Daoy (cell line): ENCODE measurements at places on chromosomes 7 and 10. TPM values are rescaled to one million over a fixed set of nuclear protein-coding genes. Genes with fewer than 3 reads are reported as not detected.

DNA sequence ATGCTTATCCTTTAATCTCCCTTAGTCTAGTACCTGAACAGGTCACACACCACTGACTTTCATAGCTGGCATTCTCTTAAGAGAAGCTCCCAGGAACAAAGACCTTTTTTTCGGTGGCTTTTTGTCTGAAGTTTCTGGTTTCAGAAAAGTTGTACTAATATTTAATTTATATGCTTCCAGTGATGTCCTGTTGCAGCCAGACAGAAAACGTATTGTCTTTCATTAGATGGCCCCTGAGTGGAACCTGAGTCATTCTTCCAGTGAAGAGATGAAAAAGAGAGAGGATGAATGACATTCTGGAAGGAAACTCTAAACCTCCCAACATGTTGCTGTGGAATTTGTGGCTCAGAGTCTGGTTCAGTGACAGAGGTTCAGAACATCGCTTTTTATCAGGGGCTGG is 274.8 kb upstream of the TAC1 start:
- DNase-seq: no peak

GRCh38 chr10:110413049-110413783 is 84.5 kb upstream of the DUSP5 start:
- DNase-seq: peak; percentile 36

DNA sequence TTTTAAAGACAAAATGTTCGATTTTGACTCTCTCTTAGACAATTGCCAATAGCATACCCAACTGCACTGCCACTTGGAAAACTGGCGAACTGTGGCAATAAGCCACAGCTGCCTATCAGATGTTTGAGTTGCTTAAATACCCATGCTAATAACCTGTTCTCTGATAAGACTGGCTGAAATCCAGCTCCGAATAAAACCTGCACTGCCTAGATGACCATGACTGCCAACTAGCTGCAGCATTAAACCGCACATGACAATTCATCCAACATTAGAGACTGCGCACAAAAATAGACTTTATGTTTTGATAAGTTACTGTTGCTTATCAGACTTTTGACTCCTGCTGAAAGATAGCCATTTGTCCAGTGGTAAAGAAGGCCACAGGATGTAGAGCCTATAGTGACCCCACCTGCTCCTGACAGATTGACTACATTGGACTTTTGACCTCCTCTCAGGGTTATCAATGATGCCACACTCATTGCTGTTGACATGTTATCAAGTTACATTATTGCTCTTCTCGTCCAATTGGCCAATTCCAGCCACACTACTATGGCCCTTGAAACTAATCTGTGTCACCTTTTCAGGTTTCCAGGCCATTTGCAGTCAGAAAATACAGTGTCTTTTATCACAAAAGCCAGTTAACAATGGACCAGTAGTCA is 299.0 kb downstream of the HGF start:
- DNase-seq: no peak

- no peak for DNase-seq
These were observed 136.0 kb downstream of the CUL2 start for GRCh38 chr10:34954142-34954541.

GRCh38 chr7:68739306-68739705 is 859.0 kb upstream of the AUTS2 start:
- no peak for DNase-seq

- no peak for DNase-seq
These were observed 434.1 kb downstream of the DNAJB9 start for GRCh38 chr7:109003742-109004141.

- DNase-seq: no peak
These were observed 8.3 kb downstream of the ATG9B start for GRCh38 chr7:151015967-151016366.

- DNase-seq: no peak
These were observed 178.4 kb downstream of the SH3PXD2A start for GRCh38 chr10:103676851-103677417.

DNA sequence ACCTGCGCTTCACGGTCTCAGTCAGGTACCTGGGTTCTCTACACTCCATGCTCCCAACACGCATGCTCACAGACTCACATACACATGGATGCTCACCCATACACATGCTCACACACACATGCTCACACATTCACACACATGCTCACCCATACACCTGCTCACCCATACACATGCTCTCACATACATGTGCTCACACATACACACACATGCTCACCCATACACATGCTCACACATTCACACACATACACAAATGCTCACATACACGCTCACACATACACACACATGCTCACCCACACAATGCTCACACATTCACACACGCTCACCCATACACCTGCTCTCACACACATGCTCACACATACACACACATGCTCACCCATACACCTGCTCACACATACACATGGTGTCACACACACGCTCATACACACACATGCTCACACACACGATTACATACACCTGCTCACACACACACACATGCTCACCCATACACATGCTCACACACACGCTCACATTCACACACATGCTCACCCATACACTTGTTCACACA is 119.9 kb downstream of the PAXIP1 start:
- no peak for DNase-seq

- no peak for DNase-seq
These were observed 446.5 kb upstream of the FOXK1 start for GRCh38 chr7:4235596-4235995.

DNA sequence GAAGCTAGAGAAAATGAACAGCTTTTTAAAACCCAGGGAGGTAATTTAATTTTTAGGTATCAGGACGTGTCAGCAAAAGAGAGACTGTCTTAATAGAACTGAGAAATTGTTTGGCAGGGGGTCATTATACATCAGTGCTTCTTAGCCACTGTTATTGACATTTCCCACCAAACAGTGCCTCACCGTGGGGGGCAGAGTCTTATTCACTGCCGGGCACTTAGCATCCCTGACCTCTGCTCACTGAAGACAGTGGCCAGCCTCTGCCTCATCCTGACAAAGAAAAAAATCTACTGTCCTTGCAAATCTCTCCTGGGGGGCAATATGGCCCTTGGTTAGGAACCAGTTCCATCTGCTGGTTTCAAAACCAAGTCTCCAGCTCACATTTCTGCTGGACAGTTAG is 14.2 kb upstream of the MKI67 start:
- no peak for DNase-seq

- peak; percentile 29 for DNase-seq
These were observed 69.1 kb downstream of the MEST start for GRCh38 chr7:130560972-130561371.

GRCh38 chr10:67612577-67613537 is 83.1 kb downstream of the CTNNA3 start:
- peak; percentile 44 for DNase-seq

GRCh38 chr7:132610995-132611394 is 34.7 kb upstream of the PLXNA4 start:
- DNase-seq: no peak

DNA sequence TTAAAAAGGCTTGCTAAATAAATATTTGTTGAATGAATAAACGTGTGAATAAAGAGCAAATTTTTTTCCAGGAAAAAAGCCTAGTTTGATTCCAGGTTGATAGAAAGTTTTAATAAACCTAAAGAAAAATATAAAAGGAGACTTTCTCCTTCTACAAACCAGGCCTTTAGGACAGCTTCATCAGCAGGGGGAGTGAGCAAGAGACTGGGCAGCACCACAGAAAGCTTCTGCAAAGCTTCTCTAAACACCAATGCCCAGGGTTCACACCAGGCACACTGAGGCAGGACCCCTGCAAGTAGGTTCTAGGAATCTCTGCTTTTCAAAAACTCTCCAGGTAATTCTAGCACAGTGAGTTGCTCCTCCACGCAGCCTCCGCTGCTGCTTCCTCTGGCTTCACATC is 66.4 kb upstream of the SEC61G start:
- DNase-seq: no peak

DNA sequence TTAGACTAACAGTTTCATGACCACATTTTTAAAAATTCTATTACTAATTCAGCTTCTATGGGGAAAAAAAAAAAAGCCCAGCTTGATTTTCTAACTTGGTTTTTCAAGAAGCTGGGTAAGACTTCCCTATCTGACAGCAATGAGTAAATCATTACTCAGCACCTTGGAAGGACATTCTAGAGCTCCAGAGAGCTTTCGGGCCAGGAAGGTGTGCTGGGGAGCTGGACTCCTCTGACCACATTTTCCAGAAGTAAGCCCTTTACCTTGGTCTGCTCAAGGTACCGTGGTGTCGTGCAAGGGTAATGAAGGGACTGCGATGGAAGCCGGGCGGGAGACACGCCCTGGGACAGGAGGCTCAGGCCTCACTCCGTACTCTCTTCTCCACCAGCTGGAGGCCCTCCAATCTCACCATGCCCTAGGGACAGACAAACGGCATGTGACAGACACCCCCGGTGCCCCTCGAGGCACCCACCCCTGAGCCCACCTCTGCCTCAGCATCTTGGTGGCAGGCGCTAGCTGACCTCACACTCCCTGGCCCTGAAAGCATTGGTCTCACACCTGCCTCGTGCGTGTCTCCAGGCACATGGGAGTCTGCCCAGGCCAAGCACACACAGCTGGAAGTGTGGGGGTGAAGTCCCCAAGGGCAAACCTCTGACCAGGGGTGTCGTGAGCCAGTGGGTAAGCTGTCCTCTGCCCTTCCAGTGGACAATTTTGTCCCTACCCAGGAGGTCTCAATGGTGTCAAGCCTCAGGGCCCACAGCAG is 152.1 kb downstream of the OAT start:
- no peak for DNase-seq

DNA sequence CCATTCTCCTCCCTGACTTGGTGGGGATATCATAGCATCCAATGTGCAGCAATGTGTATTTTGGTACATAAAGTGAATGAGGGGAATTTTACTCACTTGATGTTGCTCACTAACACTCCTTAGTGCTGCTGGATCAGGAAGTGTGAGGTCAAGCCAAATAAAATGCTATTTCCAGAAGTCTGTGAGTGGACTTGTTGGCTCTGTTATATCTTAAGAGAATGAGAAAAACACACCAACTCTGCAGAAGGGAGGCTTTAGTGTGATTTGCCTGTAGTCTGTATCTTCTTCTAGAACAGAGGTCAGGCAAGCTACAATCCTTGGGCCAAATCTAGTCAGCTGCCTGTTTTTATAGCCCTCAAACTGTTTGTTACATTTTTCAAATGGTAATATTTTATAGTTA is 154.3 kb downstream of the POLR1F start:
- no peak for DNase-seq

DNA sequence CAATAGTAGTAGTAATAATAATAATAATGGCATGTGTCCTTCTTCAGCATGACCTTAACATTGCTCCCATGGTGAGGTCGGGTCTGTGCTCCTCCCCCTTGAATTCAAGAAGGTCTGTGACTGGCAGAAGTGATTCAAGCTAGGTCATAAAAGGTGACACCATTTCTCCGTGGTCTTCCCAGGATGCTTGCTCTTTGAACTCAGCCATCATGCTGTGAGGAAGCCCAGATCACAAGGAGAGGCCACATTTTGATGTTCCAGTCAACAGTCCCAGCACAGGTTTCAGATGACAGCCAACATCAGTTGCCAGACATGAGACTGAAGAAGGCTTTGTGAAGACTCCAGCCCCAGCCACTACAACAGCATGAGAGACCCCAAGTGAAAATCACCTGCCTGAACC is 83.9 kb downstream of the SEPTIN14 start:
- DNase-seq: no peak

DNA sequence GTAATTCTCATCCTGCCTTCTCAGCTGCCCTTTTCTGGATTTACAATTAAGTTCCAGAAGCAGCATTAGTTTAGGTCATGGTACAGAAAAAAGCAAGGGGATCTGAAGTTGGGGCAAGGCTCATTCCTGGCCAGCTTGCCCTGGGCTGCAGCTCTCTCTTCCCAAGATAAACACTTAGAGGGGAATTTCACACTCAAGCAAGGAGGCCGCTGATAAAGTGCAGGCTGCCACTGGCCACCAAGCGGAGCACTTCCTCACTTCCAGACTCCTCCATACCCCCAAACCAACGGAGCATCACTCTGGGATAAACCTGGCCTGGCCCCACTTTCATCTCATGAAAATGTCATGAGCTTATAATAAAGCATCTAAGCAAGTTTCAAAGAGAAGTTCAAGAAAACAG is 445.5 kb upstream of the MKI67 start:
- DNase-seq: peak; percentile 11

The LGI1 gene
- not detected in 2 replicates for total RNA-seq

The GPC2 gene
- total RNA-seq: 10.9 and 16.7 TPM in 2 replicates

The ASB10 gene
- not detected in 2 replicates for total RNA-seq

The DLX5 gene
- total RNA-seq: 0.34 and 1.3 TPM in 2 replicates

The ZNF467 gene
- 0.34 and 0.80 TPM in 2 replicates for total RNA-seq

The CLEC2L gene
- 0.51 TPM in 1 of 2 replicates, not detected in the other for total RNA-seq

The MYL10 gene
- total RNA-seq: not detected in 2 replicates

The TAS2R5 gene
- 0.06 TPM in 1 of 2 replicates, not detected in the other for total RNA-seq
